ENCODE measurements at places on chromosomes 12 and 14.

DNA sequence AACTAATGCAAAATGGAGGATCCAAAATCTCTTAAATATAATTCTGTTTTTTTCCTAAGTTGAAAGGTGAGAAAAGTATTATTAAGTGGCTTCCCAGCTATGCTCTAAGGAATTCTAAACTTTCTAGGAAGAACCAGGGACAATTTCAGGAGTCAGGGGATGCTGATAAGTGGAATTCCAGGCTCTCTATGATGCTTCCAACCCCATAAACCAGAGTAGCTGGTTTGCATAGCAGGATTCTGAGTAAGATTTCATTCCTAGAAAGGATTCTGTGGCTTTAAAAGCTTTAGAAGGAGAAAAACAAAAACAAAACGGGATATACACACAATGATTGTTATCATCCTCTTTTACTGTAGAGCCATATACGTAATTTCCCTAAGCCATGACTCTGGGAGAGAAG is 93.9 kb downstream of the SLC16A7 start:
- no peak for DNase-seq

- no peak for DNase-seq
Observed at GRCh38 chr12:15751741-15752140, 37.4 kb downstream of the EPS8 start.

DNA sequence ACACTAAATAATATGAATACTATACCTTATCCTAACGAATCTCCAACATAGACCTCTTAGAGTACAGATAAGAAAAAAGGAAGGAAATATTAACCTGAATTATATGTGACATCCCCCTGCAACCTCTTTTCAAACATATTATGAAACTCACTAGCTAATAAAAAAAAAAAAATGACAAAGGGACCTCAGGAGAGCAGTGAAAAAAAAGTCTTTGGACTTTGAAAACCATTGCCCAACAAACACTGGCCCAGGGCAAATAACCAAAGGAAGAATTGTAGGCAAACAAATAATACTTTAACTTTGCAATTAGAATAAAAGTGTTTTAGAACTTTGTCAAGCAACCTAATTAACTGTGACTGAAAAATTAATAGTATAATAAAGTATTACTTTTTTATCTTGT is 7.7 kb downstream of the SOX5 start:
- DNase-seq: no peak

DNA sequence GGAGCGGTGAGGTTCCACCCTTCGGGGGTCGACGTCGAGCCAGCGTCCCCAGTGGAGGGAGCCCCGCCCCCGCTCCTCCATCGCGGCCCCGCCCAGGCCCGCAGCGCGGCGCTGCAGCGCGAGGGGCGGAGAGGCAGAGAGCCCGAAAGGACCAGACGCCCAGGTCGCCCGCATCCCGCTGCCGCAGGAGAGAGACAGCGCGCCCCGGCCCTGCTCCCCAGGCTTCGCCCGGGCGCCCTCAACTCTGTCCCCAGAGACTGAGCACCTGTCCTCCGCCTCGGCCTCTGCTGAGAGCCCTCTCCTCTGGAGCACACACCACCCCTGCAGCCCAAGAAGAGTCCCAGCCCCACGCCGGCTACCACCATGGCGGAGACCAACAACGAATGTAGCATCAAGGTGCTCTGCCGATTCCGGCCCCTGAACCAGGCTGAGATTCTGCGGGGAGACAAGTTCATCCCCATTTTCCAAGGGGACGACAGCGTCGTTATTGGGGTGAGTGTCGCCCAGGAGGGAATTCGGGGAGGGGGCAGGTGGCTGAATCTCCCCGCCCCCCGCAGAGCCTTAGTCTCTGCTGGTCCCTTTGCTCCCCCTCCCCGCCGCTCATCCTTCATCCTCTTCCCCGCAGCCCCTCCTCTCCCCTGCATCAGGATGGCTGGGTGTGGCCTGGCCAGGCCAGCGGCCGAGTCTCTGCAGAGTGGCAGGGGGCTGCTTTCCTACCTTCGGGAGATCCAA is at the start of gene KIF5A:
Gene KIF5A (plus strand): TSS at position 136 of the 732 bp plus-strand sequence. CDS start 228 bp downstream, at position 364.
- peak; percentile 78 for DNase-seq

DNA sequence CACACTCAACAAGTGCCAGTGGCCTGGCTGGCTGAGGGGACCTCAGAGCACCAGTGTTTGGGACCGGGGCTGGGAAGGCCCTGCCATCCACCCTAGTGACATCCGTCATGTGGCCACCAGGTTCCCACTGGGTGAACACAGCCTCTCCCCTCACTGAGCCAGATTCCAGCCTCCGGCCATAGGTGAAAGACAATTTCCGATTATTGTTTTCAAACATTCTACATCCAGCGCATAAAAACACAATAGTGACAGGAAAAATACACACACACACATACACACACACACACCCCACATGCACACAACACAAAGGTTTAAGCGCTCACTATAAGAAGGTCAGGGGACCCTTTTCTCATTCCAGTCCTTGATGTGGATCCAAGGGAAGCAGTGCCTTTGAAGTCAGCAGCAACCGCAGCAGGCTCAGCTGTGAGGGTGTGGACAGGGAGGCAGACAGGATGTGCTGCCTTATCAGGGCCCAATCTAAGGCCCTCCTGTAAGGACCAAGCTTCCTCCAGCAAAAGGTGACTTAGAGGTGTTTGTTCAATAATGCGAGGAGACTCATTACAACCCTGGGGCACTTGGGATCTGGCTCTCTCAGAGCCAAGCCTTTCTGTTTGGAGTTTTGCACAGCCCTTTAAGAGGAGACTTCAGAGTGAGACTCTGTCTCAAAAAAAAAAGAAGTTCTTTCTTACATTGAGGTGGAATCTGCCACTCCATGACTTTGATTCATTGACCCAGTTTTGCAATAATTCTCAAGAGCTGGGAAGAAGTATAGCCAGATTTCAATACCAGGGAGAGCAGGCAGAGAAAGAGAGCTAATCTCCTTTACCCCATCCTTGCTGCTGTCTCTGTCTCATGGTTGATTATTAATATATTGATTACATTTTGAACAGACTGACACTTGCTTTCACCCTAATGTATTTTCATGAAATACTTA is 227.8 kb downstream of the ZFP36L1 start:
- no peak for DNase-seq

- DNase-seq: no peak
Observed at GRCh38 chr14:89571491-89571890, 154.5 kb upstream of the FOXN3 start.

- DNase-seq: no peak
Observed at GRCh38 chr12:29743801-29744200, 39.9 kb downstream of the TMTC1 start.

- no peak for DNase-seq
Observed at GRCh38 chr12:20596061-20596460, 99.1 kb upstream of the SLCO1C1 start.

DNA sequence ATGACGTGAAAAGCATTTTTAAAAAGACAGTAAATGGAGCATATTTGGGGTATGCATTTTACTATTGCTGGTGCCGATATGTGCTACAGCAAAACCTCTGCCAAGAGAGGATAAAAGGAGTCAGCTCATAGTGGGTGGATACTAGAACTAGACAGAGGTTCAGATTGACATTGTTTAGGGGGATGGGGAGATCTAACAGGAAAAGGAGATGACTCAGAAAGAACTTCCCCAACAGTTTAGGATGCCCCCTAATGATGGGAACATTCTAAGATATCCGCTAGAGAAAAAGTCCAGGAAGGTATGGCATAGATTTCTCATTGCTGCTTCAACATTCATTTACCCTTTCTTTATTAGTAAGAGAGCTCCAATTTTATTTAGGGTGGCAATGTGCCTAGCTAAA is 110.5 kb upstream of the CLEC14A start:
- DNase-seq: no peak

- DNase-seq: no peak
Observed at GRCh38 chr14:68124979-68125731, 305.6 kb downstream of the RAD51B start.

DNA sequence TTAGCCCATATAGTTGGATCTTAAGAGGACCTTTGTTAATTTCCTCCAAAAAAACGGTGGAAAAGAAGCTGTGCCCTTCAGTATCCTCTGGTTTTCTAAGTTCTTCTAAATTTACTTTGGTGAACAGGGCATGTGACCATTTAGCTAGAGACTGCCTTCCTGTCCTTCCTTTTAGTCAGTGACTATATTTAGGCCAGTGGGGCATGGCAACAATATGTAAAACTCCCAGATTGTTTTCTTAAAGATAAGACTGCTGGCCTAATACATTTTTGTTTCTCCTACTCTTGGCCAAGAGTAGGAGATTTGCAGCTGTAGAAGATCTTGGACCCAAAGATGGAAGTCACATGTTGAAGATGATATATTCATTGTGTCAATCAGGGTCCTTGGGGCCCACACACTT is 325.1 kb upstream of the DCN start:
- DNase-seq: no peak

DNA sequence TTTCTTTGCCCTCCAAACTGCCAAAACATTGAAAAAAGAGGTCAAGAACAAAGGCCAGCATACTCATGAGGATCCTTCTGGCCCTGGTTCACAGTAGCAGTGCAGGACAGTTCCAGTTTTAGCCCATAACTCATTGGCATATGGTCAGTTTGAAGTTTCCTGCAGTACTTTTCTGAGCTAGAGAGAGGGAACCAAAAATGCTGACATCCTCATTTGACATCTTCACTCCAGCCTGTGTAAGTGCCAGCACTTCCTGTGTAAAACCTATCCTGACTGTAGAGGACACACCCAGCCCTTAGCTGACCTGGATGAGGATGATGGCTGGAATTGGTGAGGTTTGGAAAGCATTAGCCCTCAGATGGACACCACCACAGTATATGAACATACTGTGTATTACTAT is 84.1 kb downstream of the FGD4 start:
- DNase-seq: no peak

- peak; percentile 46 for DNase-seq
Observed at GRCh38 chr12:122836027-122836921, 1.0 kb downstream of the HIP1R start.
